ENCODE measurements at places on chromosomes 7 and 10.

GRCh38 chr10:49117376-49118070 is 2.2 kb upstream of the VSTM4 start:
- no peak for DNase-seq

- no peak for DNase-seq
These were observed 16.7 kb downstream of the USP6NL start for GRCh38 chr10:11594589-11595394.

DNA sequence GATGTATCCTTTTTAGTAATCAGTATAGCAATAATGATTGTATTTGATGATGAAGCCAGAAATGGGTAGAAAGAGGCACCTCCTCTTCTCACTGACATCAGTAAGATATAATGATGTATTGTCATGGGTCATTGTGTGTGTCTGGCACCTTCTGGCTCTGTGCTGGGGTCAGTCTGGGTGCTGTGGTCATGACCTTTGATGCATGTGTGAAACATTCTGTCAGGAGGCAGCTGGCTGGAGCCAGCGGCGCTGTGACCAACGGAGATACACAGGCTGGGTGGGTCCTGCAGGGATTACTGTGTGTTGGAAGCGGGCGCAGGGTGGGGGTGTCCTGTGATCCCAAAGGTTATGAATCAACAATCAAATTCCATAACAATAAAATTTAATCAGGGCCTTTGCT is 35.2 kb downstream of the EEPD1 start:
- DNase-seq: no peak

DNA sequence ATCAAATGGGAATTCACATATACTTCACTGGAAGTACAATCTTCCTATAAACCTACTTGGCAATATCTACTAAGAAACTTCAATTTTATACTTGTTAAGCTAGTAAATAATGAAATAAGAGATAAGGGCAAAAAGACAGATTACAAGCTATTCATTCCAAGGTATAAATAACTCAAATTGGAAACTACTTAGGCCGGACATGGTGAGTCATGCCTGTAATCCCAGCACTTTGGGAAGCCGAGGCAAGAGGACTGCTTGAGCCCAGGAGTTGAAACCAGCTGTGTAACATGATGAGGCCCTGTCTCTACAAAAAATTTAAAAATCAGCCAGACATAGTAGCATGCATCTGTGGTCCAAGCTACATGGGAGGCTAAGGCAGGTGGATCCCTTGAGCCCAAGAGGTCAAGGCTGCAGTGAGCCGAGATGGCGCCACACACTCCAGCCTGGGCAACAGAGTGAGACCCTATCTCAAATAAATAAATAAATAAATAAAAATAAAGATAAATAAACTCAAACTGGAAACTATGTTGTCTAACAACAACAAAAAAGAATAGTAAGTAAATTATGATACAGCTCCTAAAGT is 37.6 kb downstream of the ARHGAP21 start:
- DNase-seq: no peak

Measured in stimulated activated CD4-positive, alpha-beta T cell treated with anti-CD3 and anti-CD28 coated beads, Interleukin-1b, Interleukin-23, amount 100 ng/mL, for 24 hours (primary cell).